ENCODE measurements at places on chromosomes 11 and 22. TPM values are rescaled to one million over a fixed set of nuclear protein-coding genes. Genes with fewer than 3 reads are reported as not detected.
A peak's percentile ranks its signal among the peaks of the same experiment; 100 is the strongest.

DNA sequence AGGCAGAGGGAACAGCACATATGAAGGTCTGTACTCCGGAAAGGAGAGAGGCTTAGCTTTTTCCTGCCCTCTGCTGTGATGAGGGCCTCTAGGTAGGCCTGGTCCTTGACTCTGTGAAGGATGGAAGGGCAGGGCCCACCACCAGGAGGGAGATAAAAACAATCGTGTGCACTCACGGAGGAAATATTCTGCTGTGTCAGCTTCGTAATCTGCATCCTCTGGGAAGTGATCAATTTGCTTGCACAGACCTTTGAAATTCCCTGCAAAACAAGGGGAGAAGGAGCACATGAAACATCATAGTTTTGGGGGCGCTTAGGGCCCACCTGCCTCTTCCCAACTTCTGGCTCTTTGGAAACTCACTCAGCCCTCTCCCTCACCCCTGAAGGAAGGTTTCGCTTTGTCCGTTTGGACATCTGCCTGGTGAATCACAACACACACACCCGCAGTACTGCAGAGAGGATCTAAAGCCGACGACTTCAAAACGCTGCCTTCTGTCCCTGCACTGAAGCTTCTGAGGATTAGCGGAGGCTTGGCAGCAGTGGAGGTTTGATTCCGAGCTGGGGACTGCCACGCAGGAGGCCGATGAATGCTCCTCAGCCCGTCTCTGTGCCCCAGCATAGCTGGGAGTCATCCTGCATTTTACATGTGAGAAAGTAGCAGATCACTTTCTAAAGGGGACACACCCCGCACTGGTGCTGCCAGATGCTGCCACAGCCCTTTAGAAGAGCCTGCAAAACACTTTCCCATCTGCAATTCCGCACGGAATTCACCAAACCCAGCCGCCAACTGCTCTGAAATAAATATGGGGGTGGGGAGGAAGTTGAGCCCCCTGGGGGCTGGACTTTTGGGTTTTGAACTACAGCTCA, 58.6 kb upstream of the EIF3D start:
- no peak for DNase-seq

PDE3B gene
- total RNA-seq, result 39.5 TPM

GRCh38 chr11:113494021-113494420, 18.8 kb upstream of the DRD2 start:
- no peak for DNase-seq

GRCh38 chr11:864898-865297, 22.2 kb downstream of the TSPAN4 start:
- no peak for DNase-seq

DNA sequence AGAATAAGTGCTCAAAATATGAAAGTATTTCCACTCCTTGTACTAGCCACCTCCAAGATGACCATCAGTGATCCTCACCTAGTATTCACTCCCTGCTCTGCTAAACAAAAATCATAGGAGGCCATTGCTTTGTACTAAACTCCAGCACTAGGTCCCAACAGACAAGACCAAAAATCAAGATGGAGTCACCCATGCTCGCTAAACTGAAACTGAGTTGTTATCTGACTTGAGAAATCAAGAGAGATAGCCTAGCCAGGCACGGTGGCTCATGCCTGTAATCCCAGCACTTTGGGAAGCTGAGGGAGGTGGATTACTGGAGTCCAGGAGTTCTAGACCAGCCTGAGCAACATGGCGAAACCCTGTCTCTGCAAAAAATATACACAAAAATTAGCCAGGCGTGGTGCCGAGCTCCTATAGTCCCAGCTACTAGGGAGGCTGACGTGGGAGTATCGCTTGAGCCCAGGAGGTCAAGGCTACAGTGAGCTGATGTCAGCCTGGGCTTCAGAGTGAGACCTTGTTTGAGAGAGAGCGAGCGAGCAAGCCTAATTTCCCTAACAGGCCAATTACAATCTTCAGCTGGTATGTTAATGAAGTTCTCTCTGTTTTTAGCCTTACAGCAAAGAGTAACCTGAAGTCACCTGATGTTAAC, 9.3 kb downstream of the SEC14L6 start:
- DNase-seq, result peak; percentile 59

UBQLN3 gene
- total RNA-seq, result 283 TPM

DNA sequence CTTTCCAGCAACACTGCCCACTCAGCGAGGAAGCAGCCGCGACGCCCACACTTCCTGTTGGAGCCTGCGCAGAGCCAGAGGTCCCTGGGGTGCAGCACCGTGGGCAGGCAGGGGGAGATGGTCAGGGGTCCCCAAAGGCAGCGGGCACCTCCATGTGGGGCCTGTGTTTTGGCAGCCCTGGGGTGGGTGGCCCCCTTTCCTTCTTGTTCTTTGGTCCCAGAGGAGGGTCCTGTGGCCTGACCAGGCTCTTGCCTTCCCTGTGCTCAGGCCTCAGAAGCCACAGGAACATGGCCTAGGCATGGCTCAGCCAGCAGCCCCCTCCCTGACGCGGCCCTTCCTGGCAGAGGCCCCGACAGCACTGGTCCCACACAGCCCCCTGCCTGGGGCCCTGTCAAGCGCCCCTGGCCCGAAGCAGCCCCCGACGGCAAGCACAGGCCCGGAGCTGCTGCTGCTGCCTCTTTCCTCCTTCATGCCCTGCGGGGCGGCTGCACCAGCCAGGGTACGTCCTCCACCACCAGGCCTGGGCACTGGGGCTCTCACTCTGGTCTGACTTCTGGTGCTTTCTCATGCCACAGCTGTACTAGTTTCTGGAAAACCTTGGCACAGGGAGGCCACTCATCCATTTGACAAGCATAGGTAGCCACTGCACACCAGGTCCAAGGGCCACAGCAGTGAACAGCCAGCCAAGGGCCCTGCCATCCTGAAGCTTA, 47.1 kb downstream of the PISD start:
- DNase-seq, result no peak

DNA sequence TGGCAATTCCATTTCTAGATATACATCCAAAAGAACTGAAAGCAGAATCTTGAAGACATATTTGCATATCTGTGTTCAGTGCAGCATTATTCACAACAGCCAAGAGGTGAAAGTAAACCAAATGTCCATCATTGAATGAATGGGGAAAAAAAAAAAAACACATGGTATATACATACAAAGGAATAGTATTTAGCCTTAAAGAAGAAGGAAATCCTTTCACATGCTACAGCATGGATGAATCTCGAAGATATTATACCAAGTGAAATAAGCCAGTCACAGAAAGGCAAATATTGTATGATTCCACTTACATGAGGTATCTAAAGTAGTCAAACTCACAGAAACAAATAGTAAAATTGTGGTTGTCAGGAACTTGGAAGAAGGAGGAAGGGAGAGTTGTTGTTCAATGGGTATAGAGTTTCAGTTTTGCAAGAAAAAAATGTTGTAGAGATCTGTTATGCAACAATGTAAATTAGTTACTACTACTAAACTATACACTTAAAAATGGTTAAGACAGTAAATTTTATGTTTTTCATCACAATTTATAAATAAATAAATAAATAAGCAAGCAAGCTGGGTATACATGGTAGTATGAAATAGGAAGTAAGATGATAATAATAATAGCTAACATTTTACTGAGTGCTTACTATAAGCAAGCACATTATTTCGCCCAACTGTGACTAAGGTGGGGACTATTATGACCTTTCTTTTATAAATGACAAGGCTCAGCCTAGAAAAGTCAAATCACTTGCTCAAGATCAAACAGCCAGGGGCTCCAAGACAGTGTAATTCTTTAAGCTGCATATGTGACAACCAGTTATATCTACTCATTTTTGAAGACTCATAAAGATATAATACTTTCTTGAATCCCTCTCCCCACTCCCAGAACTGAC, 50.0 kb downstream of the FAM168A start:
- DNase-seq, result no peak

DNA sequence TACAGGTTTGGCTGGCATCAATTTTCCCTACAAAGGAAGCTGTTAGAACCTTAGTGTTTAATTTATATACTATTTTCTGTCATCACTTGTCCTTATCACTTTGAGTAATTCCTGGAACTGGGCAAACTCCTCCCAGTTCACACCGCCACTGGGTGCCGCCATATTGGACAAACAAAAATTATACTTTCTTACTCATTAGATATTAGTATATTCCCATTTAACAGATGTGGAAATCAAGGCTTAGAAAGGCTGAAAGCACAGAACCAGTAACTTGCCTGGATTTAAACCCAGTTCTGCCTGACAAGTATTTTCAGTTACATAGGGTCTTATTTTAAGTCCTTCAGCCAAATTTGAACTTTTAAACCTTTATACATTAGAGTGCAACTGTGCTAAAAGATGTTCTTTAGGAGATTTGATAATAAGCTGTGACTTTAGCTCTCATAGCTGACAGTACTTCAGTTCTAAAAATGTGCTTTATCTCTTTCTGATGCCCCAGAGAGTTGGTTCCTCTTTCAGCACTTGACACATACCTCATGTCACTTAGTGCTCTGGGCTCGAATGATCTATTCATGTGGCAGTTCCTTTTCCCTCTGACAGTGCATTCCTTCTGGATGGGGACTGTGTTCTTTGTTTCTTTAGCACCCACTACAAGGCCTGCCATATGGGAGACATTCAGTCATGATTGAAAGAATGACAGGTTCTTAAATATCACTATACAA, 25.4 kb downstream of the COA4 start:
- DNase-seq, result no peak

DNA sequence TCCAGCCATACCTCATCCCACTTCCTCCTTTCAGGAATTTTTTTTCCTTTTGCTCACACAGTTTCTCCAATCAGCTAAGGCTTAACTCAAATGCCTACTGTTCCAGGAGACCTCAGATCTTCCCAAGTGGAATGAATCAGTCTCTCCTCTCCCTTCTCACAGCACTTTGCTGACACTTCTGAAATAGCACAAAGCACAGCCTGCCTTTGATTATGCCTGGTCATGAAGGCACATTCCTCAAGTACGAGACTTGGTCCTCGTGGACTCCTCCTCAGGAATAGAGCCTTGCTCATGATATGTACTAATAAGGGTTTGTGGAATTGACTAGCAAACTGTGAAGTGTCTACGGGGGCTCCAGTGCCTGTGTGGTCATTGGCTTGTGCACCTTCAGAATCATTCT, 176.7 kb upstream of the TENM4 start:
- DNase-seq, result no peak

- no peak for DNase-seq
These were observed 53.7 kb downstream of the SGSM3 start for GRCh38 chr22:40423882-40424640.

GRCh38 chr11:118914178-118914918, 11.4 kb downstream of the BCL9L start:
- DNase-seq, result peak; percentile 75

DNA sequence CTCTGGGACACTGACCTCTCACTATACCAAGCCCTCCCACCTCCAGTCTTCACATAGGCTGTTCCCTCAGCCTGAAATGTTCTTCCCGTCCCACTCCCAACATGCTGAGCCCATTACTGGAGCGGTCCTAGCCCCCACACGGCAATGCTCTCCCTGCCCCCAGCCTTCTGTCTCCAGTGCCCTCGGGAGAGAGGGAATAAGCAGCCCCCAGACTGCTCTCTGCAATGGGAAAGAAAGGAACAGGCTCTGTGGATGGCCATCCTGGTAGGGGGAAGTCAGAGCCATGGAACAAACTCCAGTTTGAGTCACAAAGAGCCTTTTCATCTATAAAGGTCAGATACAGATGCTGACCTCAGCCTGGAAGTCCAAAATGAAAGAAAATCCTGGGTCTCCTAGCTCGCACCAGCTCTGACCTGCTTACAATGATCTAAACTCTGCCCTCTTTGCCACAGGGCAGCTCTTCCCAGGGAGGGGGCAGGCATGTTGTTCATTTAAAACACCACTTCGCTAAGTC, 62.6 kb downstream of the FLRT1 start:
- DNase-seq, result no peak

DNA sequence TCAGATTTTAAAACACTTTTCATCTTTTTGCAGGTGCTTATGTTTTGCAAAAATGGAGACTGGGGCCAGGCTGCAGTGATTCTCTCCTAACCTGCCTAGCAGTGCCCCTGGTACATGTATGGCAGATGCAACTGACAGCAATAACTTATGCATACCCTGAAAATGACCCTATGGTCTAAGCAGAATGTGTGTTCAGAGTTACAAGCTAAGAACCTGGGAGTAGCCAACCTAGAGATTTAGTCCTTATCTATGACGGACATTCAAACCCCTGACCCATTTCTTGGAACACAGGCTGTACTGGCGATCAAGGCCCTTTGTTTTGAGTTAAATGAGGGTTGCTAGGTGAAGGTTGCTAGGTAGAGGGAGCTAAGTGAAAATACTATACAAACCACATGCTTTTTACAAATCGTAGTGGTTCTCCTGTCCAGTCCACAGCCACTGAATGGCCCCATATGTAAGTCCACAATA, 184.9 kb upstream of the SESN3 start:
- no peak for DNase-seq

DNA sequence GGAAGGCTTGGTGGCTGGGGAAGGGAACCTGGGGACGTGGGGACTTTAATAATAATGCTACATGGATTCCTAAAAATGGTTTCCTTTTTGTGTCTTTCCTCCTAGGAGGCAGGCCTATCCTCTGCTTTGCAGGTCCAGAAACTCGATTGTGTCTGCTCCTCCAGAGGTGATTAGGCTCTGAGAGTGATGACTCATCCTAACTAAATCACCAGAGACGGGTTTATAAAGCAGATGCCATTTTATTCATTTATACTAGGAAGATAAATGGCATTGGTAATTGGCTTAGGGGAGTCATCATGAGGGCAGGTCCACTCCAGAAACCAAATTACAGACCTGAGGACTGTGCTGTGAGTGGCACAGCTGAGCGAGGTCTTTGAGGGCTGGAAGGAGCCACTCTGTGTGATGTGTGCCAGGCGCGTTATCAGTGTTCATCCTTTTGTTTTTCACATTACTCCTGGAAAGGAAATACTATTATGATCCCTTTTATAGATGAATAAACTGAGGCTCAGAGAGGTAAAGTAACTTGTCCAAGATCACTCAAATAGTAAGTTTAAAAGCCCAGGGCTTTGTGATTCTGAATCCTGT, 7.1 kb downstream of the NLRX1 start:
- DNase-seq, result no peak

GRCh38 chr22:42380769-42381551, 51.2 kb downstream of the NFAM1 start:
- no peak for DNase-seq

- DNase-seq, result peak; percentile 60
These were observed 29.2 kb downstream of the SREBF2 start for GRCh38 chr22:41862160-41862529.

TENM4 gene
- 11.4 TPM for total RNA-seq

DNA sequence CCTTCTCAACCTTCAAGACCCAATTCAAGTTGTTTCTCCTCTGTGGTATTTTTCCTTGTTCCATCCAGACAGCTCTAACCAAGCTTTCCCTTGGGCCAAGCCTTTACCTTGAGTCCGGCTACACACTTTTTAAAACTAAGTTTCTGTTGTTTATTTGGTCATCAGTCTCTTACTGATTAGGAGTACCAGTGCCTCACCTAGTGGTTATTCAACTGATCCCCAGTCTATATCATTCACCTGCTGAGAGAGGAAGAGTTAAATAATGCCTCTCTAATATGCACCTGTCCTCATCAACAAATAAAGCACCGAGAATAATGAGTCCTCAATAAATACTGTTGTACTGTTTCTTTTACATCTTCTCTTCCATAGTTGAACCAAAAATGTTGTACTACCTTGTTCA, 160.8 kb downstream of the MSANTD4 start:
- no peak for DNase-seq

- DNase-seq, result no peak
These were observed 6.0 kb upstream of the RPL3 start for GRCh38 chr22:39325392-39325932.

GRCh38 chr22:36334821-36335603, 52.8 kb downstream of the MYH9 start:
- DNase-seq, result no peak

KLHDC7B gene
- 0.24 TPM for total RNA-seq

- no peak for DNase-seq
These were observed 3.1 kb downstream of the PITPNB start for GRCh38 chr22:27915986-27916385.

GRCh38 chr22:20966883-20967696, at the start of gene AIFM3:
Gene AIFM3, plus strand, starts transcription at chr22:20967255. Its CDS starts 690 bp downstream, at chr22:20967945.
- DNase-seq, result no peak
